Activated naive CD4-positive, alpha-beta T cell treated with anti-CD3 and anti-CD28 coated beads for 36 hours (primary cell): ENCODE measurements at places on chromosomes 1 and 21.

DNA sequence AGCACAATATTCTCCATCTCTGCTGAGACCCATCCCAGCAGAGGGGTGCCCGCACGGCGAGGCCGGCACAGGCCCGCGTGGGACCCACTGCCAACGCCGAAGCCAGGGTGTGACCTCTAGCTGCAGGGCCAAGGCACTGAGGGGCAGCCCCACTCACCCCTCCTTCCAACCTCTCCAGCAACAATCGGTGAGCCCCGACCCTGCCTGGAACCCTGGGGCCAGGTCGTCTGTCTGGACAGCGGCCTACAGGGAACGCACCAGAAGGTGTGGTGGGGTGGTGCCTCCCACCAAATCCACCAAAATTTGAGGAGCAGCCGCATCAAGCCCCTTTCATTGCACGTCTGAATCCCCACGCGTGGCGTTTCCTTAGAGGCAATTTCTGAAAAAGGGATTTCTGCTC is 63.0 kb upstream of the ADARB1 start:
- peaks cover 10% of the 10 kb centered on the region for H3K27me3 ChIP-seq
- H3K4me3 ChIP-seq, result no peak overlapping the region
- H3K27ac ChIP-seq, result no peak overlapping the region
- DNase-seq, result no peak

GRCh38 chr1:6426277-6426971 is 1.8 kb downstream of the ESPN start:
- H3K4me3 ChIP-seq, result no peak overlapping the region
- H3K4me1 ChIP-seq, result peaks cover 7% of the 10 kb centered on the region
- no peaks in the 10 kb centered on the region for H3K36me3 ChIP-seq
- no peak overlapping the region for H3K27ac ChIP-seq
- peaks cover 23% of the 10 kb centered on the region for H3K27me3 ChIP-seq

DNA sequence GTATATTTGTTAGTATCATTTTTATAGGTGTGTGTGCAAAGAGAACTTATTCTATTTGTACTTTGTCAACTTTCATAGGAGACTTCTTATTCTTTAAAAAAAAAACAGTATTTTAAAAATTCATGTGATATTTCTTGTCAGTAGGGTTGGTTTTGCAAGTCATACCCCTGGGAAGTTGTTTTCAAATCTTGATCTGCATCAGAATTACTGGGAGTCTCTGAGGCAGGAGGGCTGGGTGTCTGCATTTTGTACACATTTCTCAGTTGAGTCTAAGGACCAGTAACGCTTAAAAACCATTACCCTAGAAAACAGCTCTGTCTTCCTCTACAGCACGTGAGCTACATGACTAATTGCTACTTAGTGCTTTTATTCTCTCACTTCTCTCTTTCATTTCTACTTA is 76.0 kb upstream of the CTTNBP2NL start:
- no peak for DNase-seq
- peaks cover 2% of the 10 kb centered on the region for H3K4me1 ChIP-seq
- peaks cover 4% of the 10 kb centered on the region for H3K27me3 ChIP-seq

DNA sequence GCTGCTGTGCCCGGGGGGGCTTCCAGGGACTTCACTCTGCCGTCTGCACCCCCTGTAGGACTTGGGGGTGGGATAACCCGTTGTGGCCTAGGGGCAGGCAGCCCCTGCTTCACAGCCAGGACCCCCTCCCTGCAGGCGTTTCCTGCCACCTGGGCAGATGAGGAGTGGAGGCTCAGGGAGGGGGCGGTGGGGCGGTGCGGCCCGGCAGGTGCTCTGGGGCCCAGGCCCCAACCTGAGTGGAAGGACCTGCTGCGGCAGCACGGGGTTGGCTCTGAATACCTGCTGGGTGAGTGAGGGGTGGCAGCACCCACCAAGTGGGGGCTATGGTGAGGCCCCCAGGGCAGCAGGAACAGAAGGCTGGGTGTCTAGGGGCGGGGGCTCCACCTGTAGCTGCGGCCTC is 78.6 kb upstream of the TTC34 start:
- DNase-seq, result no peak
- H3K36me3 ChIP-seq, result no peaks in the 10 kb centered on the region
- H3K4me1 ChIP-seq, result no peaks in the 10 kb centered on the region
- H3K27ac ChIP-seq, result no peak overlapping the region

GRCh38 chr1:80657044-80657643 is 1143.6 kb upstream of the ADGRL2 start:
- H3K36me3 ChIP-seq, result no peaks in the 10 kb centered on the region
- no peak overlapping the region for H3K4me3 ChIP-seq
- H3K4me1 ChIP-seq, result no peaks in the 10 kb centered on the region
- no peak for DNase-seq
- no peak overlapping the region for H3K27ac ChIP-seq
- no peaks in the 10 kb centered on the region for H3K27me3 ChIP-seq

DNA sequence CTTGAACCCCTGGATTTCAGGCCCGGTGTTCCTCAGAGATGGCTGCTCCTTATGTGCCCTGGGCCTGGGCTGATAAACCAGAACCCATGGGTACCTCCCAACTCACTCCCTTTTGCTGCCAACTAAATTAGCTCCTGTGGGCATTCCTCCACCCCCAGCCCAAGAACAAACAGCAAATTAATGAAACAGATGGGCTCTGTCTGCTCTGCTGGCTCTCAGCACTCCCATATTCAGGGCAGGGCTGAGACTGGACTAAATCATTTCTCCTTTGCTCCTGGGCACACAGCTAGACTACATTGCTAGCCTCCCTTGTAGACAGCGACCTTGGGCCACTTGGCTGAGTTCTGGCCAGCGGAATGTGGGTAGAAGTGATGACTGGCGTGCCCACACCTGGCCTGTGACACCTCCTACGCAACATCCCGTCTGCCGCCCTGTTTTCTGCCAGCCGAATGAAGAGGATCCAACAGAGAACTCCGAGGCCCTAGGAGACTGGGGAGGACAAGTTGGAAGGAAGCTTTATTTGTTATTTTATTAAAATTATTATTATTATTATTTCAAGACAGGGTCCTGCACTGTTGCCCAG is 101.9 kb upstream of the DISP3 start:
- H3K4me3 ChIP-seq, result no peak overlapping the region
- H3K4me1 ChIP-seq, result peaks cover 10% of the 10 kb centered on the region
- no peaks in the 10 kb centered on the region for H3K27me3 ChIP-seq
- no peak overlapping the region for H3K27ac ChIP-seq
- H3K36me3 ChIP-seq, result no peaks in the 10 kb centered on the region
- DNase-seq, result no peak

GRCh38 chr1:19038732-19039131 is 82.3 kb upstream of the IFFO2 start:
- H3K27me3 ChIP-seq, result no peaks in the 10 kb centered on the region
- no peaks in the 10 kb centered on the region for H3K4me1 ChIP-seq
- no peak overlapping the region for H3K27ac ChIP-seq
- no peaks in the 10 kb centered on the region for H3K36me3 ChIP-seq
- no peak overlapping the region for H3K4me3 ChIP-seq

DNA sequence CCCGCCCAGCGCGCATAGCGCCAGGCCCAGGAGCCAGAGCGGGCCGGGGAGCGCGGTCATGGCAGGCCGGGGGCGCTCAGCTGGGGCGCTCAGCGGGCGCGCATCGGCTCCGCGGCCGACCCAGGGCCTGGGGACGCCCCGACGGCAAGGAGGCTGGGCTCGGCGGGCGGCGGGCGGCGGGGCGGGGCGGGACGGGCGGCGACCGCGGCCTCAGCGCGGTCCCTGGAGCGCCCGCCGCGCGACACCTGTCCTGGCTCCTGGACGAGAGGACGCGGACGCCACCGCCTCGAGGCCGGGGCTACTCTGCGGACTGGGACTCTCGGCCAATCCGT is 273 bp downstream of the BMP8B start:
- H3K27ac ChIP-seq, result no peak overlapping the region
- H3K36me3 ChIP-seq, result no peaks in the 10 kb centered on the region
- H3K27me3 ChIP-seq, result peaks cover 28% of the 10 kb centered on the region
- no peaks in the 10 kb centered on the region for H3K4me1 ChIP-seq
- H3K4me3 ChIP-seq, result no peak overlapping the region

DNA sequence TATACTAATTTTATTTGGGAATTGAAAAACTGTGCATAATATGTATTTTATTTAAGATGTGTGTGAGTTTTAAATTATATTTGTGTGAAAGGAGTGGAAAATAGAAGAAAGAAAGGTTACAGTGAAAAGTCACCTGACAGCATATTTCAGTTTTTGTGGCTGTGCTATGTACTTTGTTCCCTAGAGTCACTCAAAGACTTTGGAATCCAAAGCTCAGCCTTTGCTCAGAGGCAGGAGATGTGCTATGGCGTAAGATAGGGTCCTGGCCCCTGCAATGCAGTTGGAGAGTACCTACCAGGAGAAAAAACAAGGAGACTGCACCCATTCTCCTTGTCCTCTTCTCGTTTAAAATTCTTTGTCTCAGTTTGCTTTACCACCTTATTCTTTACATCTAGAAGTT is 2.9 kb downstream of the CCDC30 start:
- no peaks in the 10 kb centered on the region for H3K27me3 ChIP-seq
- H3K36me3 ChIP-seq, result no peaks in the 10 kb centered on the region
- no peak overlapping the region for H3K27ac ChIP-seq
- peaks cover 21% of the 10 kb centered on the region for H3K4me1 ChIP-seq

DNA sequence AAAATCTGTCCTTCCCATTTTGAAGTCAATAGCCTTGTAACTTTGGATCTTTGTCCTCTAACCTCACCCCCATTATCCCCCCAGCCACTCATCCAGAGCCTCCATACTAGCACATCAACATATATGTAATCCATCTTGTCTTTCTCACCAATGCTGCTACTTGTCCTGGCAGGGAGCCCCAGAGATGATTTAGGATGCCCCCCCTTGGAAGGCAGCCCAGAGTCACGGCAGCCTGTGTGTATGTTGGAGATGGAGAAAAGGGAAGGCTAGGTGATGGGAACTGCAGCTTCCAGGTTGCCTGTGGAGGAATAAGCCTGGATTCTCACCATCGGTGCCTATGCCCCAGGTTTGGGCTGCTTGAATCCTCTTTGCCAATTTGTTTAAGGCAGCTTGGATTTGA is 51.7 kb upstream of the SCMH1 start:
- no peak overlapping the region for H3K27ac ChIP-seq
- no peaks in the 10 kb centered on the region for H3K4me1 ChIP-seq
- no peak overlapping the region for H3K4me3 ChIP-seq
- no peak for DNase-seq
- peaks cover 14% of the 10 kb centered on the region for H3K27me3 ChIP-seq
